ENCODE measurements at places on chromosomes 16 and 17. TPM values are rescaled to one million over a fixed set of nuclear protein-coding genes. Genes with fewer than 3 reads are reported as not detected.

Gene POLG2
- 13.2 TPM for total RNA-seq

DNA sequence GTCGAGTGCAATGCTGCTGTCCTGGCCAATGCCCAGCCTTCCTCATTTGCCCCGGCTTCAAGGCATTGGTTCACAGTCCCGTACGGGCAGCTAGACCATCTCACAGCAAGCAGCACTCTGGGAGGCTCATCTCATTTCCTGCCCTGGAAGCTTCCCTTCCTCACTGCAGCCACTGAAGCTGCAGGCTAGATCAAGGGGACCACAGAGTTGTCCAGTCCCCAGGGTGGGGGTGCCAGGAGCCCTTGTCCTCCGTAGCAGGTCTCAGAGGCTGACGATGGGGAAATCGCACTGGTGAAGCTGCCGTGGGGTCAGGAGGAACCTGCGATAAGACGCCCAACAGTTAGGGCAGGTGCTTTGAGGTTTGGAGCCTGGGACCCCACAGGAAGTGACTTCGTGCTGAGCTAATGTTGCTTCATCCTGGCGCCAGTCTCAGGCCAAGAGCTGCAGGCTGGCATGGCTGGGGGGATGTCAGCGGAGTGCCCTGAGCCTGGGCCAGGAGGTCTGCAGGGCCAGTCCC lies at the start of gene SPNS3:
SPNS3 (plus strand) TSS at position 426 of the 517 bp plus-strand sequence; CDS start at position 454, 28 bp downstream.
- H3K36me3 ChIP-seq = no peaks in the 10 kb centered on the region
- H3K27me3 ChIP-seq = no peaks in the 10 kb centered on the region
- no peak within 1 kb of the TSS for H3K4me3 ChIP-seq
- no peak within 1 kb of the TSS for H3K27ac ChIP-seq
- no peak for DNase-seq

DNA sequence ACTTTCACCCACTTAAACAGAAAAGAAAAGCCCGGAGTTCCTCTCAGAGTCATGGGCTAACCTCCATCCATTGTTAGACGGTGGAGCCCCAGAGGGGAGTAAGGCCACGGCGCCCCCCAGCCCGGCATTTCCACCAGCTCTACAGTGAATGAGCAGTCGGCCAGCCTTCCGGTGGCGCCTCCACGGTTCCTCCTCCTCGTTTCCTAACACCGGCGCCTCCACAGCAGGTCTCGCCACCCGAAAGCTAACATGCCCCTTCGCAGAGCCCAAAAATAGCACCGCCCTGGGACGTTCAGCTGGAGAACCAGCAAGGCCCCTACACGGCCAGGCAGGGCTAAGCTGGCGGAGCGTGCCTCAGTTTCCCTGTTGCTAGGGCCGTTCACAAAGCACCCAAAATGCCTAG lies 858 bp downstream of the MMD start:
- DNase-seq = peak; percentile 12
- H3K4me1 ChIP-seq = peaks cover 10% of the 10 kb centered on the region
- H3K27ac ChIP-seq = peak overlapping the region; percentile 79
- peaks cover 4% of the 10 kb centered on the region for H3K27me3 ChIP-seq
- peak overlapping the region; percentile 87 for H3K4me3 ChIP-seq

DNA sequence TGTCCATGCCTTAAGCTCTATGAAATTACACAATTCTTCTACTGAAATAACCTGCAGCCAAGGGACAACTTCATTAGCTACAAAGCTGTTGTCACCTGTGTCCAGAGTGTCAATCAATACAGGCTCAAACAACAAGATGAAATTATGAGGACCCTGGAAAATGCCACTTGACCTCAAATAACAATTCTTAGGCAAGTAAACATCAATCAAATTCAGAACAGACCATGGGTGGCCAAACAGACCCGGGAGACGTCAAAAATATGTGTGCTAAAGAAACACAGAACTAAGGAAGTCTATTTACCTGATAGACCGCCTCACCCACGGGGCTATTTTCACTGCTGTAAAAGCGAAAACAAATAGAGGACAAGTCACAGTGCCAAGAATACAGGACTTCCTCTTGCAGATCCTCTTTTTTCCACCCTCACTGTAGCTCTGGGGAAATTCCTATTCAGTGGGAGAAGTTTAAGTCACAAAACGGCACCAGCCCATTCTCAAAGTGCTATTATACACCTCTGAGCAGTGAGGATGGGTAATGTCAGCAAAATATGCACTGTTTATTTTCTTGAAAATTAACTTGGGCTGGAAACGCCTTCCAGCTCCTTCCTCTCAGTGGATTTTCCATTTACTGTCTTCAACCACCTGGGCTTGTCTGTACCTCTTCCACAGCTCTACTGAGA lies 2.7 kb downstream of the LITAF start:
- H3K27ac ChIP-seq = peak overlapping the region; percentile 64
- DNase-seq = no peak
- peaks cover 20% of the 10 kb centered on the region for H3K4me1 ChIP-seq
- H3K27me3 ChIP-seq = peaks cover 3% of the 10 kb centered on the region

DNA sequence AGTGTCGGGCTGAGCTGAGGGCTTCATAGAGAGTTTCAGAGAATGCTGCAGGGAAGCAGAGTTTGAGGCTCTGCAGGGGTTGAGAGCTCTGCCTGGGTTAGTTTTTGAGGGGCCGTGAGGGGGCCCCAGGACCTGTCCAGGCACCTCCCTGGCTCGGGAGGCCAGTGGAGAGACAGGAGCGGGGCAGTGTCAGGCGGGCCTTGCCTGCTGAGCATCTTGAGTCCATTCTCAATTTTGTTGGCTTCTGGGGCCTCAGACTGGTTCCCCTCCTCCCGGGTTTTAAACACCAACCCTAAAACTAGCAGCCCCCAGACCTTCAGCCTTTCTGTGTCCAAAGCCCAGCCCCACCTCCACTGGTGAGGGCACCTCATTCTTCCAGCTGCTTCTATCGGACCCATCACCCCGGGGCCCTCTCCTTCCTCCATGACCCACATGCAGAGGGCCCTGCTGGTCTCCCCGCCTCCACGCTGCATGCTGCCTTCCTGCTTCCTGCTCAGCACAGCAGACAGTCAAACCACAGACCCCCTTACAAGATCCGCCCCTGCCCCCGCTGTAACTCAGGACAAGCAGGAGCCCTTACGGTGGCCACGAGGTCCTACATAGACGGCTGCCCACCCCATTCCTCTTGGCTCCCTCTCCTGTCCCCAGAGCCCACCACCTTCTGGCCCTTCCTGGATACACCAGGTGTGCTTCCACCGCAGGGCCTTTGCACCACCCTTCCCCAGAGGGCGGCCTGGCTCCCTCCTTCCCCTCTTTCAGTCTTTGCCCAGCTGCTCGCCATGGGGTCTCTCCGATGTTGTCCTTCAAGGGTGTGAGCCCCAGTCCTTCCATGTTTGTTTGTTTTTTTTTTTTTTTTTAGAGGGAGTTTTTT lies 3.8 kb downstream of the RNF213 start:
- H3K27ac ChIP-seq = no peak overlapping the region
- no peaks in the 10 kb centered on the region for H3K27me3 ChIP-seq
- H3K4me1 ChIP-seq = peaks cover 41% of the 10 kb centered on the region
- no peak overlapping the region for H3K4me3 ChIP-seq
- DNase-seq = no peak

GRCh38 chr17:16477666-16478065 lies 14.3 kb downstream of the LRRC75A start:
- no peaks in the 10 kb centered on the region for H3K27me3 ChIP-seq
- no peak overlapping the region for H3K27ac ChIP-seq
- peaks cover 34% of the 10 kb centered on the region for H3K4me1 ChIP-seq

- H3K4me3 ChIP-seq = no peak overlapping the region
- H3K4me1 ChIP-seq = peaks cover 32% of the 10 kb centered on the region
- no peak for DNase-seq
- no peaks in the 10 kb centered on the region for H3K27me3 ChIP-seq
Observed at GRCh38 chr17:21199856-21200255, 14.1 kb downstream of the TMEM11 start.

DNA sequence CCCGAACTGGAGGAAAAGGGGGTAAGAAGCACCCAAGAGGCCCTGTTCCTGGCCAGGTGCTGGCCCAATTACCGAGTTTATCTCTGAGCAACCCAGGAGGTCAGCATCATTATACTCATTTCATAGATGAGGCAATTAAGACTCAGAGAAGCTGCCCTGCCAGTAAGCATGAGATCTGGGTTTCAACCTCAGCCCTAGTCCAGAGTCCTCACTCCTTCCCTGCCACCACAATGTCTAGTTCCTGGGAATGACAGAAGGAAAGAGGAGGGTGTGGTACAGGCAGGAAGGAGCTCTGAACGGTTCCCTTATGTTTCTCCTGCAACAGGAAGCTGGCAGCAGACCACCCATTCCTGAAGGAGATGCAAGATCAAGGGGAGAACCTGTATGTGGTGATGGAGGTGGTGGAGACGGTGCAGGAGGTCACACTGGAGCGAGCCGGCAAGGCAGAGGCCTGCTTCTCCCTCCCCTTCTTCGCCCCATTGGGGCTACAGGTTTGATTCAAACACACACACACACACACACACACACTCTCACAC lies 7.4 kb downstream of the GSDMA start:
- H3K27ac ChIP-seq = no peak overlapping the region
- H3K4me3 ChIP-seq = no peak overlapping the region
- peaks cover 15% of the 10 kb centered on the region for H3K27me3 ChIP-seq
- no peak for DNase-seq
- H3K36me3 ChIP-seq = no peaks in the 10 kb centered on the region
